Ascending aorta (tissue), 2 donors: ENCODE measurements at places on chromosomes 11 and 22.
A peak's percentile ranks its signal among the peaks of the same experiment; 100 is the strongest.

- DNase-seq: no peak
Measured at GRCh38 chr11:101296896-101297295, 167.3 kb upstream of the PGR start.

DNA sequence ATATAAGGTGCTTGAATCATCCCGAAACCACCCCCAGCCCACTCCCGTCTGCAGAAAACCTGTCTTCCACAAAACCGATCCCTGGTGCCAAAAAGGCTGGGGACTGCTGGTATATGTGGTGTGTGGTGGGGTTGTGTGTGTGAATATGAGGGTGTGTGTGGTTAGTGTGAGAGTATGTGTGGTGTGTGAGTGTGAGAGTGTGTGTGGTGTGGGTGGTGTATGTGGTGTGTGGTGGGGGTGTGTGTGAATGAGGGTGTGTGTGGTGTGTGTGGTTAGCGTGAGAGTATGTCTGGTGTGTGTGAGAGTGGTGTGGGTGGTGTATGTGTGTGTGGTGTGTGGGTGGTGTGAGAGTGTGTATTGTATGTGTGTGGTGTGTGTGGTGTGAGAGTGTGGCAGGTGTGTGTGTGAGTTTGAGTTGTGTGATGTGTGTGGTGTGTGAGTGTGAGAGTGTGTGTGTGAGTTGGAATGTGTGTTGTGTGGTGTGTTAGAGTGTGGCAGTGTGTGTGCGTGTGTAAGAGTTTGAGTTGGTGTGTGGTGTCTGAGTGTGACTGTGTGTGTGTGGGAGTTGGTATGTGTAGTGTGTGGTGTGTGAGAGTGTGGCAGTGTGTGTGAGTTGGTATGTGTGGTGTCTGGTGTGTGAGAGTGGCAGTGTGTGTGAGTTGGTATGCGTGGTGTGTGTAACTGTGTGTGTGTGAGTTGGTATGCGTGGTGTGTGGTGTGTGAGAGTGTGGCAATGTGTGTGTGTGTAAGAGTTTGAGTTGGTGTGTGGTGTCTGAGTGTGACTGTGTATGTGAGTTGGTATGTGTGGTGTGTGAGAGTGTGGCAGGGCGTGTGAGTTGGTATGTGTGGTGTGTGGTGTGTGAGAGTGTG, 6.5 kb downstream of the UPK3A start:
- no peak for DNase-seq

DNA sequence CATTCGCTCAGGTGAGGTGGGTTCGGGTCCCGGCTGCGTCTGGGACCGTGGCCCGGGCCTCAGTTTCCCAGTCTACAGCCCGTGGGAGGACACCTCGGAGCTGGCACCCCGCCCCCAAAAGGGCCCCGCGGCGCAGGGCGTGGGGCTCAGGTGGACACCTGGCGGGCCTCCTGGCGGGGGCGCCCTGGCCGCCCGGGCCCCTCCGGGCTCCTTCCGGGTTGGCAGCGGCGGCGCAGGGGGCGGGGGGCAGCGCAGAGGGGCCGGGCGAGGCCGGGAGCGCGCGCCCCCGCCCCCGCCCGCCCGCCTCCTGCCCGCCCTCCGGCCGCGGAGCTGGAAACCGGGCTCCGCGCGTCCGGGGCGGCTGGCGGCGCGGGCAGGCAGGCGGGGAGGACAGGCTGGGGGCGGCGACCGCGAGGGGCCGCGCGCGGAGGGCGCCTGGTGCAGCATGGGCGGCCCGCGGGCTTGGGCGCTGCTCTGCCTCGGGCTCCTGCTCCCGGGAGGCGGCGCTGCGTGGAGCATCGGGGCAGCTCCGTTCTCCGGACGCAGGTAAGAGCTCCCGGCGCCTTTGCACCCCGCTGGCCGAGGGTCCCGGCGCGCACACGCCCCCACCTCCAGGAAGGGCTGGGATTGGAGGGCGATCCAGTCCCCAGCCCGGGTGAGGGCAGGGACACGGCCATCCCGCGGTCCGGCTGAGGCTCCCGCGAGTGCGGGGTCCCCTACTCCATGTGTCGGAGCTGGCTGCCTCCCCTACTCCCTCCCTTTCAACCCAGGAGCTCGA, at the start of gene EMID1:
Gene EMID1 (plus strand): TSS at position 303 of the 778 bp plus-strand sequence. CDS start 143 bp downstream, at position 446.
- DNase-seq: no peak

GRCh38 chr11:71240865-71241691, 11.3 kb downstream of the SHANK2 start:
- DNase-seq: no peak

- DNase-seq: peak; percentile 90
Measured at GRCh38 chr11:73325036-73325981, 17.2 kb downstream of the ARHGEF17 start.

DNA sequence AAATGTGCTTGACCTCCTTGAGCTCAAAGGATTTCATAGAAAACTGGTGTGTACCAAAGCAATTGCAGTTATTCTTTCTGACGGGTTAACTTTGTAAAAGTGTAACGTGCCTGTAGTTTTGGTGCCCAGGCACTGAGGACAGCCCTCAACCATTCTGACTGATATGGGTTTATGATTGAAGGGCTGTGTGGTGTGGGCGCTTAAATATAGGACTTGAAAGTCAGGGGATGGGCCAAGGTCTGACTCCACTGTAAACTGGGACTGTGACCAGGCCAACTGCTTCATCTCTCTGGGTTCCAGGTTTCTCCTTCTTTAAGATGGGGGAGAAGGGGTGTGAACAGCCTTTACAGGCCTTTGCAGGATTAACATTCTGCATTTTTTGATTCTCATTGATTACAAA, 191.1 kb upstream of the ARHGAP20 start:
- no peak for DNase-seq

- DNase-seq: no peak
Measured at GRCh38 chr11:71566081-71566620, 788 bp downstream of the KRTAP5-10 start.

GRCh38 chr11:39675171-39675570, 1784.3 kb downstream of the LRRC4C start:
- DNase-seq: no peak

DNA sequence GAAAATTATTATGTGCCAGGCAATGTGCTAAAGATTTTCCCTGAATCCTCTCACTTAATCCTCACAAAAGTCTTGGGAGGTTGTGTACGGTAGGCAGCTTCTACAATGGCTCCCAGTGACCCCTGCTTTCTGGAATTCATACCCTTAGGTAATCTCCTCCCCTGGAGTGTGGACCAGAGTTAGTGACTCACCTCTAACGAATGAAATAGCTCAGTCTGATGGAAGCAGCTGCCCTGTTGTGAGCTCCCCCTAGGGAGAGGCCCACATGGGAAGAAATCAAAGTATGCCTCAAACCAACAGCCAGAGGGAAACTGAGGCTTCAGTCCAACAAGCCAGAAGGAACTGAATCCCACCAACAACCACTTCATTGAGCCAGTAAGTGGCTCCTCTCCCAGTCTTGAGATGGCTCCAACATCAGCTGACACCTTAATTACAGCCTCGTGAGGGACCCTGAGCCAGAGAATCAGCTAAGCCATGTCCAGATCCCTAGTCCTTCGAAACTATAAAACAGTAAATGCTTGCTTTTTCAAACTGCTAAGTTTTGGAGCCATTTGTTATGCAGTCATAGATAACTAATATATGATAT, 98.9 kb upstream of the ISX start:
- DNase-seq: no peak

DNA sequence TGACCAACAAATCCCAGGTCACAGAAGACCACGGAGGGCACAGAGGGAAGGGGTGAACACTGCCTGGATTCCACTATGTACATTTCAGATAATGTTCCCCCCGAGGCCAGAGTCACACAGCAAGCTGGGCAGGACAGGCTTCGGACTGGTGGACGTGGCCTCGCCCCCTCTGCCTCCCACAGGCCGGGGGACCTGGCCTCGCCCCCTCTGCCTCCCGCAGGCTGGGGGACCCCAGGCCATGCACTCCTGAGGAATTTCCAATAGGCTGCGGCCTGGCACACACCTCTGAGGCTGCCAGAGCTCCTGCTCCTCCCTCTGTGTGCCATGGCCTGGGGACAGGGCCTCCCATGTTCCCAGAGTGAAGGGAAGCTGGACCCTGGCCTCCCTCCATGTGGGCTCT, 1352.8 kb downstream of the BRD1 start:
- no peak for DNase-seq

GRCh38 chr22:44335903-44336803, 23.4 kb upstream of the SHISAL1 start:
- DNase-seq: no peak

- peak; percentile 81 for DNase-seq
Measured at GRCh38 chr22:32531931-32532819, 57.6 kb downstream of the FBXO7 start.

- DNase-seq: no peak
Measured at GRCh38 chr22:23511627-23512347, 68.3 kb downstream of the IGLL1 start.

DNA sequence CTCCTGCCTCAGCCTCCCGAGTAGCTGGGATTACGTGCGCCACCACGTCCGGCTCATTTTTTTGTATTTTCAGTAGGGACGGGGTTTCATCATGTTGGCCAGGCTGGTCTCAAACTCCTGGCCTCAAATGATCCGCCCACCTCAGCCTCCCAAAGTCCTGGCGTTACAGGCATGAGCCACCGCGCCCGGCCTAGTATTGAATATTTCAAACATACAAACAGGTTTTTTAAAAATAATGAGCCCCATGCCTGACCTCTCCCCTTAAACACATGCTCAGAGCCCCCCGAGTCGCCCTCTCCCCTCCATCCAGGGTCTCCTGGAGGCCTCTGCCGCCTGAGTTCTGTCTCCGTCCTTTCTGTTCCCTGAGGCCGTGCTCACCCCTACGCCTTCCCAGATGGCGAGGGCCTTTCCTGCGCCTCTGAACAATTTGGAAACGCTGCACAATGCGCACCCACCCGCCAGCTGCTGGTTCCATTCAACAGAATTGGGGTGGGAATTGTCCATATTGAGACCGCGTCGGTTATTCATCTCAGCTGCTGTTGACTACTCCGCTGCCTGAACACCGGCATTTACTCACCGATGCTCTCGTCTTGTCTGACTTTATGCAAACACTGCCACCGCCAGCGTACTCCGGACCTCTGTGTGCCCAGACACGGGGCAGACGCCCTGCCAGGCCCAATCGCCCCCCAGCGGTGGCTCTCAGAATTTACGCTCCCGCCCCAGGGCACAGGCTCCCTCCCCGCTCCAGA, 13.6 kb upstream of the RNH1 start:
- peak; percentile 58 for DNase-seq

- no peak for DNase-seq
Measured at GRCh38 chr11:69010964-69011623, 2.0 kb downstream of the MRGPRF start.

DNA sequence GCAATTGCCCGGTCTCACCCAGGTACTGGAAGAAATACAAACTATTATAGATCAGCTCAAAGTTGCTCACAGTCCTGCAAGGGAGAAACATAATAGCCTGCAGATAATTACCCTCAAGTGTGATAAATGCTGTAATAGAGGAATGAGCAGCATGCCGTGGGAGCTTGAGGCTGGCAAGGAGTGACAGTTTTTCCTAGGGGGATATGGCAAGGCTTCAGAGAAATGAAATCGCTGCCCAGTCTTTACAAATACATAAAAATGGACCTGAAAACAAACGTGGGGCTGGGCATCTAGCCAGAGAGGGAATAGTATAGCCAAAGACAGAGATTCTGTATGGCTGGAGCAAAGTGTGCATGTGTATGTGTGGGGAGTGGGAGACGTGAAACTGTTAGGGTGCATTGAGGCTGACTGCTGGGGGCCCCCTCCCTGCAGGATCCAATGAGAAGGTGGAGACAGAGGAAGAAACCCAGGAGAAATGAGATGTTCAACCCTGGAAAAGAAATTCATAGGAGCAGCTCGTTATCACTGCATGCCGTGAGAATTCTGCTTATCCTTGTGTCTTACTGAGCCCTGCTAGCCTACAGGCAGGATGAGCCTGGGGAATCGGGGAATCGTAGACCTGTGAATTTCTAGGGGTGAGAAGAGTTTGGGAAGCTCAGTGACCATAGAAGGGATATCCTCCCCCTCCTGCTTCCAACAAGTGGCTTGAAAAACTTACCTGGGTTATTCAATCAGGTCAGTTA, 167.0 kb downstream of the LDLRAD3 start:
- no peak for DNase-seq

DNA sequence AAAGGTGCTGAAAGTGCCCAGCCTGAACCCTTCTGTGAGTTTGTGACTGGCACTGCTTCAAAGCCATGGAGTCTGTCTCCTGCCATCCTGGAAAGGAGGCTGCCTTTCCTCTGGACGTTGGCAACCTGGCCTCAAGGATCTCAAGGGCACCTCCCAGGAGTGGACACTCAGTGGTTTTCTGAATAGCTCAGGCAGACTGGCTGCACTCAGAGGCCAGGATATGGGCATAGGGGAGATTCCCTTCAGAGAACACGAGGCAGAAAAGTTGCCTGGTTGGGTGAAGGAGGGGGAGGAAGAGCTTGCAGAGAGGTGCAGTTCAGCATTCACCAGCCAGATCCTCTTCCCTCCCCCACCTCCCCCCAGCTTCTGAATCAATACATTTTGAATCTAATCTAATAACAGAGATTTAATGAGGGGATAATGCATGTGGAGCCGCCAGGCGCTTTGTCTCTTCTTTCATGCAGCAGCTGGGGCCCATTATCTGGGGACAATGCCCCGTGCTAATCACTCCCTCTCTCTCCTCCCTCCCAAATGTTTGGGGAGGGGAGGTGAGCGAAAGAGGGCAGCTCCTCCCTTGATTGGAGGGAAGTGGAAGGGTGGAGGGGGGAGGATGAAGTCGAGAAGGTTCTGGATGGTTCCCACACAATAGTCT, 17.7 kb downstream of the HTR3A start:
- no peak for DNase-seq

DNA sequence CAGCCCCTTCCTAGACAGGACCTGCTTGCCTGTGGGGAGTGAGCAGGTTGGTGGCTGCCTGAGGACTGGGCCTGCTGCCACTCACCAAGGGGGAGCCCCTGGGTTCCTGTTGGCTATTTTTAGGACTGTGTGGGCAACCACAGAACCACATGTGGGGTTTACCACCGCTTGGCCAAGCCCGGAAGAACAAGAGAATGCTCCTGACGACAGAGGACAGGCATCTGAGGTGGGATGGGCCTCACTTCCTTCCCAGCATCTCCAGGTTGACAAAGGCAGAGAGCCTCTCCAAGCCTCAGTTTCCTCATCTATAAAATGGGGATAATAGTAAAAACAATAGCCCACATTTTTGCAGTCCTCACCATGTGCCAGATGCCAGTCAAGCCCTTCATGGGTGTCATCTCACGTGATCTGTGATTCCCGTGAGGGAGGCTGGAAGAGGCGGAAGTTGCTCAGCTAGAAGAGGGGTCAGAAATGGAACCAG, 43.6 kb downstream of the LRRC32 start:
- DNase-seq: peak; percentile 76

DNA sequence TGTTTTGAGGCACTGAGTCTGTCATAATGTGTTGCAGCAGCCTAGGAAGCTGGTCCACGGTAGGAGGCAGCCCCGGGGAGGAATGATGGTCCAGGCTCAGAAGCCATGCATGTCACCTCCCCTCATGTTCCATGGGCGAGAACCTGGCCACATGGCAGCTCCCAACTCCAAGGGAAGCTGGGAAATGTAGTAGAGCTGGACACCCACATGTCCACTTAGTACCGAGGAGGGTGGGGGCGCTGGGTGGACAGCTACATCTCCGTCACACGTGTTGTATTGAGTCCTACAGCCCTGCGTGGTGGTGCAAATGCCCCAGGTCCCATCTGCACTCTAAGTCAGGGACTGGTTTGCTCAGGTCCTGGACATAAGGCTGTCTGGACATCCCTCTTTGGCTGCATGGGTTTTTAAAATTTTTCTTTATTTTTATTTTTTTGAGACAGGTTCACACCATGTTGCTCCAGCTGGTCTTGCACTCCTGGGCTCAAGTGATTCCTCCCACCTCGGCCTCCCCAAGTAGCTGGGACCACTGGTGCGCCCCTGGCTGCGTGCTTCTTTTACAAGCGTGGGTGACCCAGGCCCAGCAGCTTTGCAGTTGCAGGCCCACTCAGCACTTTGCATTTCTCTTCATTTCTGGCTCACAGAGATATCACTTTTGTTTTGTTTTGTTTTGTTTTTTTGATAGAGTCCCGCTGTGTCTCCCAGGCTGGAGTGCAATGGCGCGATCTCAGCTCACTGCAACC, 3.9 kb upstream of the CTTN start:
- DNase-seq: no peak
